Midbrain (tissue), 1 donor: ENCODE measurements at places on chromosomes 2 and 18.

DNA sequence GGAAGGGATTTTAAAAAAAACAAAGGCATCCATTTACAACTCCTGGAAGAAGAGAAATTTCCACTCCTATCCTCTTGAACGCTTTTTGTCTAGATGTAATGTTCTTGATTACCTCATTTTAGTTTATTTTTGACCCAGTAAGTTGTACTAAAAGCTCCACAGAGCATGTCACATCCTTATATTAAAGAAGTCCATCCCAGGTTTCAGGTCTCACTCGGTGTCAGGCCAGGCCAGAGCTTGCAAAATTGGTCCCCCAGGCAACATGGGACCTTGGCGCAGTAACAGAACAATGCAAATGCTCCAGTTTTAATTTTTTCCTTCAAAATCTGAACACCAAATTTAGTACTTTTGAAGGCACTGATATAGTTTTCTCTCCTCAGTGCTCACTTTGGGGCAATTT lies 218.4 kb upstream of the REV1 start:
- DNase-seq = no peak

DNA sequence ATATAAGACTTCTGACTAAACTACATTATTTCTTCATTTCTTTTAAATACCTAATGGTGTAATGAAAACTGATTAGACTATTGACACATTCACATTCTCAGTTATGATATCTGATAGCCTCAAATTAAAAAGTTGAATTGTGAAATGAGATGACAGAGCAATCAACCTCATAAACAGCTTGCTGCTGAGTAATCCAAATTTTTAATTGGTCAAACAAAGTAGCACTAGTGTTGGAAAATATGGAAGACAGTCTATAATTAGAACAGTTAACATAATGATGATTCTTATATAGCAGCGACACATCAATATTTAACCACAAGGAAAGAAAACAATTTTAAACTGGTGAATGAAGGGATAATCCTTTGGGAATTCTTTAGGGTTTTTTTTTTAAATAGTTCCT lies 91.9 kb upstream of the LRP1B start:
- no peak for DNase-seq

DNA sequence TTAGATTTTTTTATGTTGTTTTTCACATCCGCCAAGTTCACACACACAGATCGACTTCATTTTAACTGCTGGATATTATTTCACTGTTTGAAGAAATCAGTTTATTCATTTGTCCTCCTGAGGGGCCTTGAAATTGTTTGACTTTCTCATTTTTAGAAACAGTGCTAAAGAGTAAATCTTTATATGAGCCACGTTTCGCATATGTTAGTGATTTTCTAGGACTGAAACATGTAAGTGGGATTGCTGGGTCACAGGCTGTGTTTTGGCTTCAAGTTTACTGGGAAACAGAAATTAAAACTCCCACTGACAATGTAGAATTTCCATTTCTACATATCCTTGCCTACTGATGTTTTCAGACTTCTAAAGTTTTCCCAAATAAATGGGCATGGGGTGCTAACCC lies 363.8 kb downstream of the NCKAP5 start:
- no peak for DNase-seq

DNA sequence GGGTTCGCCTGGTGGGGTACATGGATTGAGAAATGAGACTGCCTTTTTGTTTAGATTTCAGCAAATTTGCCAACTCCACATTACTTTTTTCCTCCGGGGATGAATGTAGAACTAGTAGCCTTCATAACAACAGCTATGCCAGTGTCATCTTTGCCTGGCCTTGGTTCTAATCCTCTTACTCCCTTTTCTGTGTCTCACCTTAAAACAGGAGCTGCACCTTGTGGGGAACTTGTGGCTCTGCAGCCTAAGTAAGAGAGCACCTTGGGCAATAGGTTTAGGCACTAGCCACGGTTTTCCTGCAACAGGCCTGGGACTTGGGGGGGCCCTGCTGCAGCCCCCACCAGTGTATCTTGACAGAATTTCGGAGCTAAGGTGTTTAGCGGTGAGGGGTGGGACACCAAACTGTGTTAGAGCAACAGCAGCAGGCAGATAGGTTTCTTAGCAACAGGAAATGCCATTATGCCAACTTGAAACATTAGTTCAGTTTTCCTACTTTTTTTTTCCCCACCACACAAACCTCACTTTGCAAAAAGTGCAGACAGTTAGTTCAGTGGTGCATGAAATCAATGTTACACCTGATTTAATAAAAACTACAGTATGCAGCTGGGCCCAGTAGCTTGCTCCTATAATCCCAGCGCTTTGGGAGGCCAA lies 173.7 kb downstream of the PRKCE start:
- no peak for DNase-seq

- DNase-seq = no peak
These were observed 27.4 kb upstream of the SLC3A1 start for GRCh38 chr2:44247924-44248323.

GRCh38 chr2:20094955-20095354 lies 43.5 kb upstream of the LAPTM4A start:
- no peak for DNase-seq
